ENCODE measurements at places on chromosomes 4 and X.
A peak's percentile ranks its signal among the peaks of the same experiment; 100 is the strongest.

- DNase-seq: no peak
These were observed 12.1 kb upstream of the RUFY3 start for GRCh38 chr4:70709611-70710205.

GRCh38 chrX:133869270-133869669 lies 116.1 kb downstream of the GPC3 start:
- no peak for DNase-seq

GRCh38 chrX:54708404-54708803 lies 89.7 kb downstream of the ITIH6 start:
- no peak for DNase-seq

GRCh38 chrX:24149351-24150050 lies at the start of gene ZFX:
ZFX (plus strand) TSS chrX:24149729; CDS start chrX:24172743, 23,014 bp downstream.
- DNase-seq: peak; percentile 75

DNA sequence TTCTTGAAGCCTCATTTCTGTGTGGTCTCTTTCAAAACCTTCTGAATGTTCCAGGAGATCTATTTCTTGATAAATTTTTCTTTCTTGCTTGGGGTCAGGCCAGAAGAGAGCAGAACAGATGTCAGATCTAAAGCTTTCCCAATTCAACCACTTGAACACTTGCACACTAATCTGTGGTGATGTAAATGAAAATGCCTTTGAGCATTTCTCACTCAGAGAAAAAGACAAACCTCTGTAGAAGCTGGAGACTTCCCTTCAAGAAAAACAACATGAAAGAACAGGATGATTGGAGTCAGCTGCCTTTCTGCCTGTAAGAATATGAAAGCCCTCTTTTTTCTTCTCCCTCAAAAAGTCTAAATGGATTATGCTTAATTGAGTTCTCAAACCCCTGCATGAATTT lies 11.2 kb downstream of the IGFBP7 start:
- no peak for DNase-seq

DNA sequence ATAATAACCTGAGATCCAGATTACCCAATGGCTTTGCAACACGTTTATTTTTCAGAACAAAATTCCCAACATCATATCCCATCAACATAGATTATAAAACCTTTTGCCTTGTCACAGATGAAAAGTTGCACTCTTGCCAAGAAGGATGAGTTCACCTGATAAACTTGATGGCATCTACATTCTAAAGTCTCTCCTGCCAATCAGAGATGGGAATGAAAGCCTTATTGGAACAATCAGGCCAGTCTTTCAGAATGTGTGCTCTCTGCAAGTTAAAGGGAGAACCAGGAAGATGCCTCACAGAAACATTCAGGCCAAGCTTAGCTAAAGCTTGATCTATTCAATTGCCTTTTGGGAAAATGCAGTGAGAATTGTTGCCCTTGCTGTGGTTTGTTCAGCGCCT lies 1.3 kb downstream of the LPAR4 start:
- DNase-seq: no peak

GRCh38 chr4:144754562-144755410 lies 108.8 kb downstream of the HHIP start:
- DNase-seq: no peak

- no peak for DNase-seq
These were observed 408.5 kb downstream of the KLHL13 start for GRCh38 chrX:117707948-117708743.

GRCh38 chr4:42600578-42600977 lies 56.3 kb downstream of the ATP8A1 start:
- DNase-seq: no peak

DNA sequence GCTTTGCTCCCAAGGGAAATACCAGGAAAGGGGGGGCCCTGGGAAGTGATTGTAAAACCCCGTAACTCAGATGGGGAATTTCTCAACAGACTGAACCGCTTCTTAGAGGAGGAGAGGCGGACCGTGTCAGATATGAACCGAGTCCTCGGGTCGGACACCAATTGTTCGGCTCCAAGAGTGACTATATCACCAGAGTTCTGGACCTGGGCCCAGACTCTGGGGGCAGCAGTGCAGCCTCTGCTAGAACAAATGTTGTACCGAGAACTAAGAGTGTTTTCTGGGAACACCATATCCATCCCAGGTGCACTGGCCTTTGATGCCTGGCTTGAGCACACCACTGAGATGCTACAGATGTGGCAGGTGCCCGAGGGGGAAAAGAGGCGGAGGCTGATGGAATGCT lies 1.0 kb downstream of the PNMA3 start:
- DNase-seq: no peak

DNA sequence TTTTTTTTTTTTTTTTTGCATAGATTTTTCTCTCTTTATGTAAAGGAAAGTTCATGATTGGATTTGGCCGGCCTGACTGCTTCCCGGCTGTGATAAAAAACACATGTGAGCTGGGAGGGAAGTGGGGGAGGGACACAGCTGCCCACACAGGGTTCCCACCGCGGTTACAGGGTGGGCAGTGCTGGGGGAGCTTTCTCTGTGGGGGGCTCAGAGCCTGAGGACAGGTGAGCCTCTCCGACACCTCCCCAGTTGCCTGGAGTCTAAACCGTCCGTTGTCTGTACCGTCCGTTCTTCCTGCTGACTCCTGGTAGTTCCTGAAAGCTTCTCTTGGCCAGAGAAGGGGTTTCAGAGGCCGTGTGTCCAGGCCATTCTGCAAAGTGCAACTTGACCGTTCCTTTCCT lies 21.8 kb downstream of the SHOX start:
- no peak for DNase-seq

DNA sequence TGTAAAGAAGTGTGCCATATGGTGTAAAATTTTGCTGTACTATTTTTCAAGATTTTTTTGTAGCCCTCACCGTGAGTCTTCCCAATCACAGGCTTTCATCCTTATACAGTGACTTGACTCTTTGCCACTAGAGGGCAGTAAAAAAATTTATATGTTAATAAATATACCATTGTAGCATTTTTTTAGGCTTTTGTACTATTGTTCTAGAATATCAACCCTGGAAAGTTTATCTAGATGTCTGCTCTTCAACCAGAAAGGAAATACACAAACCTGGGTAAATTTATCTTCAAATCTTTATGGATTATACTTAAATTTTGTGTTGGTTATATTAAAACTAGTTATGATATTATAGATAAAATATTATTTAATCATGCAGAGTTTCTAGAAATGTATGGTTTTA lies 235.3 kb downstream of the TENM3 start:
- DNase-seq: no peak

GRCh38 chr4:168743601-168744000 lies 246.7 kb downstream of the PALLD start:
- no peak for DNase-seq

DNA sequence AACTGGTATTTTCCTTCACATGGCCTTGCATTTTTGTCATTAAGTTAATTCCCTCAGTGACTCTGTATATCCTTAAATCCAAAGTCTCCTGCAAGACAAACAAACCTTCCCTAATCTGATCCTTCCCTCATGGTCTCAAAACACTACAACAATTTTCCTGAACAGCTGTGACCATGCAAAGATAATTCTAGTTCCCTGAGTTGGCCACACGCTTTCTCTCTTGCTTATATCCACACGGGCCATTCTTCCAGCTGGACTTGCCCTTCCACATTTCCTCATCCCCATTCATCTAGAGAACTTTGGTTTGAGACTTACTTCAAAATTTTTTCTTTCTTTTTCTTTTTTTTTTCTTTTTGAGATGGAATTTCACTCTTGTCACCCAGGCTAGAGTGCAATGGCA lies 1590.7 kb downstream of the STIM2 start:
- DNase-seq: no peak

DNA sequence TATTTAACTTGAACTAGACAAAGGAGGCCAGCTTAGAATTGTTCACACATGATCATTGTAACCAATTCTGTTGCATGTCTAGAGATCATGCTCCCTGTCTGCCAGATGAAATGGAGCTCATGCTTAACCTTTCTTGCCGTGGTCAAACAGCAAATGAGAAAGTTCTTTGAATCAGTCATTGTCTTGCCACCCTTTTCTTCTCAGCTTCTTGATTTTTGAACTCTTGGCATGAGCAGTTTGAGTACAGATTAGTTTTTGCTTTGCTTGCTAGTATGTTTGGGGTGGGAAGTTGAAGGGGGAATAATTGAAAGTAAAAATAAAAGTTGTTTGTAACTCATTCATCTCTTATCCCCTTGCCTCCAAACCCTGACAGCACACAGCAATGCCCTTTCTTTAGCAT lies 4.7 kb downstream of the MTM1 start:
- no peak for DNase-seq

DNA sequence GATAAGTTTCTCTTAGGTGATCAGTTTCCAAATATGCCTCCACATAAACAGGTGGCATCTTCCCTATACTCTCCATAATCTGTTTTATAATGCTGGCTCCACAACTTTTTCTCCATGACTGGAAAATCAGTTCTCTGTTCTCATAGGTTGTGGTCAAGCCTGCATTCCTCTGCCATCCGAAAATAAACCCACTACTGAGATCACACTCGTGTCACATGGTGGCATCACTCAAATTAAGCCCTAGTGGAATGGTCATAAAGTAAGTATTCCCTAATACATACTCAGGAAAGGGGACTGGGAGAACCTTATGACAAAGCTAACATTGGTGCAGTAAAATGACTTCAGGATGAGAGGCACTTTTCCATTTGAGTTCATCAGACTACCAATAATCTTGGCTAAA lies 37.6 kb downstream of the MAGED4B start:
- DNase-seq: no peak

DNA sequence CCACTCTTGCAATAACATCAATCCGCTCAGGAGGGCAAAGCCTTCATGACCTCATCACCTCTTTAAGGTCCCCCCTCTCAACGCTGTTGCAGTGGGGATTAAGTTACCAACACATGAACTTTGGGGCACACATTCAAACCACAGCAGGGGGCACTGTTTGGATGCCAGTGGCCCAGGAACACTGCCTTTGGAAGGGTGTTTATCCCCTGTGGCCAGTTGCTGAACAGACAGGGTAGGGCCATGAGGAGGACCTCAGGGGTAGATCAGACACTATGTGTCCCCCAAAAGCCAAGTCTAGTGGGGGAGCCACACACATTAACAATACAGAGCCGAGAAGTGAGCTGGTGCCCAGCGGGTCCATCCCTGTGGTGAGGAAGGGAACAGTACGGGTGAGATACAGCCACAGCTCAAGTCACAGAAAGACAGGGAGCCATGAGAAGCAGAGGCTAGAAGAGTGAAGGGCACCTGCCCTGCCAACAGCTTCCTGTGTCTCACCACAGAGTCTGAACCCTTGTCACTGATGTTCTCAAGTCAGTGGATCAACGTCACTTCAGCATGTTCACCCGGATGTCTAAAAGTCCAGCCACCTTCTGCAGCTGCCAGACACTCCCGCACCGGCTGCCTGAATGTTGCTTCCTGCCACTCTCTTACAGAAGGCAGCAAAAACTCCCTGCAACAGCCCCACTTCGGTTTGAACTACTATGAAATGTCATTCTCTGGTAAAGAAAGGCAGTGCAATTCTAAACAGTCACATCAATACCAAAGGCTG lies 19.9 kb upstream of the MXD4 start:
- DNase-seq: no peak

GRCh38 chr4:97845758-97846157 lies 297.5 kb downstream of the STPG2 start:
- DNase-seq: no peak

DNA sequence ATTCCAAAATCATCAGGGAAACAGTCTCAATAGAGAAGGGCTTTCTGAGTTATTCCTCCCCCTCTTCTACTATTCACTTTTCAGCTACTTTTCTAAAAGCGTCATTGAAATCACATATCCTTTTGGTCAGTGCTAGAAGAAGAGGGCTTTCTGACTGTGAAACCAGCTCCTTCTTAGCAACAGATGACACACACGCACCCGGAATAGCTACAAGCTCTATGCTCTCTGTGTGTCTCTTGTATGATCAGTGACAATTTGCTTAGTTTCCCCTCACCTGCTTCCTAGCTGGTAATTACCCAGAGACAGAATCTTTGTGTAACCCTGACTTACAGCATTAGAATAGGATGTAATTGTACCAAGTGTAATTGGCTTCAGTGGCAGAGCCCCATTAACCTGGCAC lies 268.1 kb upstream of the SLITRK2 start:
- no peak for DNase-seq

DNA sequence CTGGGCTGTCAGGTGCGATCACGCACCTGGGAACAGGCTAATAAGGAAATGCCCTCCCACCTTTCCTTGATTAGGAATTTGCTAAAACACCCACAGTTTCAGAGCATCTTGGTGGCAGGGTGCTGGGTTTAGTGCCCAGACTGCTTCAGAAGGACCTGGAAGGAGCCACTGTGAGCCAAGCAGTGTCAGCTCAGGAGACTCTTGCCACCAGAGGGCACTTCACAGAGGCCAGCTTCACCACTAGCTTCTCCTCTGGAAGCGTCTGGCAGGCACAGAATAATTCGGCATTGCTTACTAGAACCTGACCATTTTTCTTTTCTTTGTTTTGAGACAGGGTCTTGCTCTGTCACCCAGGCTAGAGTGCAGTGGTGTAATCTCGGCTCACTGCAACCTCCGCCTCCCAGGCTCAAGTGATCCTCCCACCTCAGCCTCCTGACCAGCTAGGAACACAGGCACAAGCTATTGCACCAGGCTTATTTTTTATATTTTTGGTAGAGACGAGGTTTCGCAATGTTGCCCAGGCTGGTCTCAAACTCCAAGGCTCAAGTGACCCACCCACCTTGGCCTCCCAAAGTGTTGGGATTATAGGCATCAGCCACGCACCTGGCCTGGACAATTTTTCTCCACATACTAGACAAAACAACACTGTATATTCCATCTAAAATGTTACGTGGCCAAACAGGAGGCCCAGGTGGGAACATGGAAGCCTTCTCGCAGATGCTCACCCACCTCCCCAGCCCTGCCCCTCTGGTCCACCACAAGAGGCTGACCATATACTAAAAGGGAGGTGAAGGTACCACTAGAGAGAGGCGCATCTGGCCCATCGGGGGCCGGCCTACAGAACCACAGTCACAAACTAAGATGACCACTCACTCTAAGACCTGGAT lies 14.1 kb downstream of the NOP14 start:
- DNase-seq: no peak

- DNase-seq: no peak
These were observed 322.5 kb upstream of the GATB start for GRCh38 chr4:152083338-152083737.

DNA sequence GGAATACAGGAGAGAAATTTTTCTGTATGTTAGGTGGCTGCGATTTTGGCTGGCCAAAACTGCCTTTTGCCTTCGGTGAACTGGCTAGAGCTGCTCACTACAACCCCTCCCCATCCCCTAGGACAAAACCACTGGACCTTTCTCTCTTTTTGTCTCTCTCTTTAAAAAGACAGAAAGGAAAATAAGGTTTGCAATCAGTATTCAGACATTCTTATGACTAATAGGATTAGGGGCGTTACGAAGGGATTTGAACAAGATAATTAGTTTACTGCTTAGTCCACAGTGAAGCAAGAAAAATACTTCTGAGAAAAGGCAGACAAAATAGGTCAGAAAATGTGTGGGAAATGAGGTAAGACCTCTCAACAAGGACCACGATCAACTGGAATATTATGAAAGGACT lies 180.4 kb downstream of the SLIT2 start:
- DNase-seq: no peak

DNA sequence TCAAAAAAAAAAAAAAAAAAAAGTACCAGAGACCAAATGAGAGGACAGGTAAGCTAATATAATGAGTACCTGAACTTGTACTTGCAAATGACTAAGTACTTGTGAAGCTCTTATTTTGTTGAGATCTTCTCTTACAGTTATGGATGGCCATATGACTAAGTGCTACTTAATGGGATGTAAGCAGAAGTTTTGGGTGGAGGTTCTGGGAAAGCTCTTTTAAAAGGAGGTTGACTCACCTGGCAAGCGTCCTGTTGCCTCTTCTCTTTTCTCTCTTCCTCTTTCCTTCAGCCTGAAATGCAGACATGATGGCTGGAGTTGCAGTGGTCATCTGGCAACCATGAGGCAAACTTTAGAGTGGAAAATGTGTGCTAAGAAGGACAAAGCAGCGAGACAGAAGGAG lies 36.9 kb upstream of the MED14 start:
- no peak for DNase-seq

Data from nucleus accumbens (tissue), 56 donors.